ENCODE measurements at places on chromosomes 7 and 10.

DNA sequence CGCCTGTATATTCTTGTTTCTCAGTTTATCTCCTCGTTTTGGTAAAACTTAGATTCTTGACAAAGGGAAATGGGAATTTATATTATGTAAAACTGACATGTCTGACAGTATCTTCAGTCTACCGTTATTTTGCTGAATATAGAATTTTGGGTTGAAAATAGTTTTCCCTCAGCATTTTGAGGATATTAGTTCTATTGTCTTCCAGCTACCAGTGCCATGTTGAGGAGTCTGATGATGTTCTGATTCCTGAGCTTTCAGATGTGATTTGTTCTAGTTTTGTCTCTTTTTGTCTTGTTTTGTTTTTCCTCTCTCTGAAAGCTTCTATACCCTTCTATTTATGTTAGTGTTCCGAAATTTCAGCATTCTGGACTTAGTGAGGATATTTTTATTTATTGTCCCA lies 8.0 kb upstream of the PRKAR2B start:
- no peak for DNase-seq

- DNase-seq = no peak
Observed at GRCh38 chr7:99290980-99291607, 18.5 kb downstream of the MYH16 start.

GRCh38 chr10:130611239-130611638 lies 475.0 kb downstream of the GLRX3 start:
- no peak for DNase-seq

GRCh38 chr10:133124357-133125211 lies 35.4 kb upstream of the KNDC1 start:
- no peak for DNase-seq

DNA sequence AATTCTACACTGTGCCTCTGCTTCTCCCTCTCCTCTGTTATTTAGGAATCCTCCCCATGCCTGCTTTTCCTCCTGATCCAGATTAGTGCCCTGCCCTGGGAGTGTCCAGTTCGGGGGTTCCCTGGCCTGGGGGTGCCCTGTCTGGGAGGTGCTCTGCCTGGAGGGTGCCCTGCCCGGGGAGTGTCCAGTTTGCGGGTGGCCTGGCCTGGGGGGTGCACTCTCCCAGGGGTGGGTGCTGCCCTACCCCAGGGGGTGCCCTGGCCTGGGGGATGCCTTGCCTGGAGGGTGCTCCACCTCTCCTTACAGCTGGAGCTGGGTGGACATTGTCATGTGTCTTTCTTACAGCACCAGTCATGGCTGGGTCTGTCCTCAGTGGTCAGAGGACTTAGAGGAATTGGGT lies 20.2 kb downstream of the RAMP3 start:
- DNase-seq = no peak

DNA sequence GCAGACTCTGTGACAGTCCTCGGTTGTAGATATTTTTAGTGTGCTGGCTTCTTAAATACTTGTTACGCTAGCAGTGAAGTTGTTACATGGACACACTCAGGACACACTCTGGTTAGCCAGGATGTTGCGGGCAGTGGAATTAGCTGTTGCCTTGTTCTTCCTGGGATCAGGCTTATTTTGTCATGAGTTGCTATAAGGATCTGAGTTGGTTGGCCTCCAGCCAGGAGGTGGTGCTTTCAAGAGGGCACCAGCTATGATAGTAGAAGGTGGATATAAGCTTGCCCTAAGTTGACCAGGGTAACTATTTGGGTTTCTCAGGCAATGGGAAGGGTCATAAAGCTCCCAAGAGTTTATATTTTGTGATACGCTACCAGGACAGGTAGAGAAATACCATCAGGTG lies 150.1 kb upstream of the C1GALT1 start:
- DNase-seq = no peak

GRCh38 chr7:105187302-105188169 lies 173.5 kb downstream of the KMT2E start:
- no peak for DNase-seq

DNA sequence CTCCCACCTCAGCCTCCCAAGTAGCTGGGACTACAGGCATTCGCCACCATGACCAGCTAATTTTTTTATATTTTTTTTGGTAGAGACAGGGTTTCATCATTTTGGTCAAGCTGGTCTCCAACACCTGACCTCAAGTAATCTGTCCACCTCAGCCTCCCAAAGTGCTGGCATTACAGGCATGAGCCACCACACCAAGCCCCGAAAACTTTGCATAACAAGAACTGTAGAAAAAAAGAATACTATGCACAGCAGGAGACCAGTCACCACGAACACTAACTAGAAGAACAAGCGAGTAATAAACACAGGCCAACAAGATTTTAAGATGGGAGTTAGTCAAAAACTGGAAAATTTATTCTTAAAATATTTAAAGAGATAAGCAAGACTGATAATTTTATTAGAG lies 447.0 kb downstream of the ETV1 start:
- DNase-seq = no peak

DNA sequence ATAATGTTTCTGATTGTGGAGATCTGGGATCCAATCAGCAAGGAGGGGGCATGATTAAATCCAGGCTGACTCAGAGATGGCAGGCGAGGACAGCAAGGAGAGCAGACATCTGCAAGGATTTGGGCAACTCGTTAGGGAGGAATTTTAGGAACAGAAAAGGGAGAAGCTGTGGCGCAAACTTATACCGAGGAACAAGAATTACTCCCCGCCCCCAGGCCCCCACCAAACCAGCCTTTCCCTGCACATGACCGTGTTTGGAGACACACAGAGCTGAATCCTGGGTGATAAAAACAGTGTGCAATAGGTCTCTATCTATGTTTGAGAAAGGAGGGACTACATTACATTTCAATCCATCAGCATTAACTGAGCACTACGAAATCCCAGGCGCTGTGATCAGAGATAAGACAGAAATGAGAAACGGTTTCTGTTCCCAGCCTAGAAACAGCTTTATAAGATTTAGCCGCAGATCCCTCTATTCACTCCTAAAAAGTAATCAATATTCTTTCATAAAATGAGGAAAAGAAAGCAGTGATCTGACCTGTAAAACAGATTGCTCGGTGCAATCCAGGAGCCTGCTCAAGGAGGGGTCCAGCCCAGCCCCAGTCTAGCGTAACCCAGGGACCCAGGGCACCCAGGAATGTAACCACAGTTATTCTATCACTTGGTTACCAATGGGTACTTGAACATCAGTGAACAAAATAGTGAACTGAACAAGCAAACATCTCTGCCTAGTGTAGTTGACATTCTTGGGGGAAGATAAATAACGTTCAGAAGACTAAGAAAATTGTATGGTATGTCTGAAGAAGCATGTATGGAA lies 37.2 kb upstream of the RAPGEF5 start:
- DNase-seq = no peak

- no peak for DNase-seq
Observed at GRCh38 chr10:1715821-1716220, 21.5 kb downstream of the ADARB2 start.

GRCh38 chr7:132152131-132152889 lies 424.0 kb downstream of the PLXNA4 start:
- DNase-seq = no peak

DNA sequence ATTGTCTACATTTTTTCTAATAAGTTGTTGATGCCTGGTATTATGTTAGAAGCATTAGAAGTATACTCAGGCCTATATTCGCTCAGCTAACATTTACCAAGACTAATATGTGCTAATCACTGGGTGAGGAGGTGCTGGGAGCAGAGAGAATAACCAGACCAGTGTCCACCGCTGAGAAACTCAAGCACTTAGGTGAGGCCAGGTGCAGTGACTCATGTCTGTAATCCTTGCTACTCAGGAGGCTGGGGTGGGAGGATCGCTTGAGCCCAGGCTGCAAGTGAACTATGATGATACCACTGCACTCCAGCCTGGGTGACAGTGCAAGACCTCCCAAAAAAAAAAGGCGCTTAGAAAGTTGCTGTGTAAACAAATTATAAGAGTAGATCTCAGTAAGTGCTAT lies 182.2 kb upstream of the AOAH start:
- no peak for DNase-seq

DNA sequence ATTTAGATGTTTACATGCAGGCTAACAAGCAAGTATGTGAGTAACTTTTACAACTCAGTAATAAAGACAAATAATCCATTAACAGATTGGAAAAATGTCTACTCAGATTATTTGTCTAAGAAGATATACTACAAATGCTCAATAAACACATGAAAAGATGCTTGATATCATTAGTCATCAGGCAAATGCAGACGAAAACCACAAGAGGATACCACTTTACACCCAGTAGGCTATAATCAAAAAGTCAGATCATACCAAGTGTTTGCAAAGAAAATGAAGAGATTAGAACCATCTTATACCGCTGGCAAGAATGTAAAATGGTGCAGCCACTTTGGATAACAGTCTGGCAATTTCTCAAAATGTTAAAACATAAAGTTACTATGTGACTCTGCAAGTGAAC lies 84.1 kb downstream of the MALSU1 start:
- no peak for DNase-seq

- no peak for DNase-seq
Observed at GRCh38 chr7:1640376-1641172, 29.5 kb upstream of the ELFN1 start.

- DNase-seq = no peak
Observed at GRCh38 chr7:156604311-156604710, 36.3 kb upstream of the RNF32 start.

DNA sequence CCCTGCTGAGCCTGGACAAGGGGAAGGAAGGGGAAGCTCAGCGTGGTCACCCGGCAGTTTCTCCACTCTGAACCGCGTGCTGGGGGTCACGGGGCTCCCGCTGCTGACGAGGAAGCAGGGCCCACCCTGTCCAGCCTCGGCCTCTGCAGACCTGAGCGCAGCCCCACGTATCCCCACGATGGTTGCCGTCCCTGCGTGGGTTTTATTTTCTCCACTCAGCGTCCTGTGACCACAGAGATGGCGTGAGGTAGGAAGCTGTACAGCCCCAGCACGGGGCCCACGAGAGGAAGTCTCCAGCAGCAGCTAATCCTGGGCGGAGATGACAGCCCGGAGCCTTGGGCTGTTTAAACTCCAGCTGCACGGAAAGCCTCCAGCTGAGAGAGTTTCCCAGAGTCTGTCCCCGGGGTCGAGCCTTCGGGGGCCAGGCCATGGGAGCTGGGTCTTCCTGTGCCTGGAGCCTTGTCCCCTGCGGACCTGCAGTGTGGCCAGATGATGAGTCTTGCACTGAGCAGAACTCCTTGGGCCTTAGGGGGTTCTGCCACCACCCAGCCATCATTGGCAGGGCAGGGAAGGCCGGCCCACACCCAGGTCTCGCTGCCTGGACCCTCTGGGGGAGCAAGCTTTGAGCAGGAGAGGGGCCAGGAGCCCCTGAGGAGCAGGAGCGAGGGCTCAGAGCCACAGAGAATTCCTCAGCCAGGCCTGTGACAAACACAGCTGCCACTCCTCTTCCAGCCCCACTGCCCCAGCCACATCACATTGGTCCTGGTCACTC lies 72.8 kb upstream of the FAM20C start:
- no peak for DNase-seq

- no peak for DNase-seq
Observed at GRCh38 chr7:107944411-107945169, 53.6 kb downstream of the DLD start.

DNA sequence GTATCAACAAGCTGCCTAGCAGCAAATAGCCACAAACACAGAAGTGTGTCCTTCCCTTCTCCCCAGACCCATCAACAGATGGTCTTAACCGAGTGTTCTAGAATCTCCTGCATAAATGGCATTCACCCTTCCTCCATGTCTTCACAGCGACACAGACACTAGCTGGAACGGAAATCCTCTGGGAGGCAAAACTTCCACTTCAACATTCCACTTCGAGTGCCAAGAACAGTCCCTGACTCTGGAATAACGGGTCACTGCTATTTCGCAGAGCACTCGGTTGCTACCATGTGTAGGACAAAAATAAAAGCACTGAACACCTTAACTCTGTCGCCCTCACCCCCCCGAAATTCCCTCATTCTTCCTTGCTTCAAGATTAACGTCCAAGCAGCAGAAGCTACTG lies 65.1 kb downstream of the SFMBT2 start:
- DNase-seq = no peak

- DNase-seq = no peak
Observed at GRCh38 chr10:110408203-110408871, 89.4 kb upstream of the DUSP5 start.

GRCh38 chr10:123948030-123948823 lies 56.6 kb upstream of the CPXM2 start:
- no peak for DNase-seq

DNA sequence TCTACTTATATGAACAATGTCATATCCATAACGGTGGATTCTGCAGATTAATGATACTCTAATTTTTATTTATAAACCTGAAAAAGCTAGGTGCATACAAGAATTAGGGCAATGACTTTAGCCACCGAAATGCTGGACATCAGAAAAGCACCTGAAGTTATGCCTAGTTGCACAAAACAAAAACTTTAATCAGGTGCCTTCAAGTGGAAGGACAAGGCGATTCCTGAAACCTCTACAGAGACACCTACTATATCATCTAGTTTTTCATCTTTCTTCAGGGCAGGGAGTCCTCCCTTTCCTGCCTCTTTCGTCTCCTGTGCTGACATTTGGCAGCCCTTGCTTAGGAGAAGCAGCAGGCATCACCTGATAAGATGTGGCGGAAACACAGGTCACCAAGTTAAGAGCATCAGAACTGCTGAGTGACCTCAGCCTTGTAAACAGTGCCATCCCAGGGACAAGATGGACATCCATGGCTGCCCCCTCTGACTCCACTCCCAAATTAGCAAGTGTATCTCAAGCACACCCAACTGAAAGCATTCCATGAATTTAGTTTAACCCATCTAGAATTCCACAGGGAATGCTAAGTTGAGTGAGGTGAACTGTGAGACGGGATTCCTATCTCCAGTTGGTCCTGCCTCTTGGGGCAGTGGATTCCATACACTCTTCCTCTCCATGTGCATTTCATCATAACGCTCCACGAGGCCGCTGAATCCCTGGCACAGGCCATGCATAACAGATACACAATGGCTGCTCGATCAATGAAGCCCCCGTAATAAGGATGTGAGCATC lies 5.8 kb downstream of the ITPRIP start:
- DNase-seq = no peak

DNA sequence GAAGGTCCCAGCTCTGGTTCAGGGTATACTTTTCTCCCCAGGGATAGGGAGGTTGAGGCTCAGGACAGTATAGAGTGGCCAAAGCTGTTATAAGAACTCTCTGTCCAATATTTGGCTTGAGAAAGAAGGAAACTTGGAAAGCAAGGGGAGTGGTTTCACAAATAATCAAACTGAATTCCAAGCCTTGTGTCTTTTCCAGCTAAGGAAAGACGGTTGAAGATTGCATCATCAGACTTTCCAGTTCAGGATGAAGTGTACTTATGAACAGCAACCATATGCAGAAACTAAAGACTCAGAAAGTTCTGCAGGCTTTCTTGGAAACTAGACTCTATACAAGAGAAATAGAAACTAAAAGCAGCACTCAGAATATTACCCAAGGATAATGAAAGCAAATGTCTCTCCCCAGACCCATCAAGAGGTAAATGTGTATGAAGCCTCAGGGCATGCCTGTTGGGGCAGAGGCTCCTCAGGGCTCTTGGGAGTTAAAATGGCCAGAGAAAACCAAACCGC lies 46.4 kb downstream of the RAMP3 start:
- no peak for DNase-seq

DNA sequence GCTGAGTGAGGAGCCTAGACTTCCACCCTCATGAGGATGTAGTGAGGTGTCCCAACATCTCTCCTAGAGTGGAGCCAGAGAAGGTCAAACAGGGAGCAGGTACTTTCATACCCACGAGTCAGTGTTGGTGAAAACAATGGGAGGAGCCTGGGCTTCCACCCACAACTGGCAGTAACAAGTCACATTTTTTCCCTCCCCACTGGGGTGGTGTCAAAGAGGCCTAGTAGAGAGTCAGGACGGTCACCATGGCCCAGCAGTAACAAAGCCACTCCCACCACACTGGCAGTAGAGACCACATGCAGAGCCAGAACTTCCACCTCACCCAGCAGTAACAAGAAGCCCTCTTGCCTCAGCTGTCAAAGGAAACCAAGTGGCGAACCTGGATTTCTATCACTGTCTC lies 280.2 kb upstream of the IMMP2L start:
- no peak for DNase-seq

Data from stimulated activated CD8-positive, alpha-beta memory T cell treated with anti-CD3 and anti-CD28 coated beads, Interleukin-7, amount 100 ng/mL, for 1 hour (primary cell).